ENCODE measurements at places on chromosomes 6 and 20.

GRCh38 chr6:55985309-55985708 is 109.9 kb upstream of the BMP5 start:
- no peak for DNase-seq

- no peak for DNase-seq
Observed at GRCh38 chr20:2140561-2140960, 38.9 kb downstream of the STK35 start.

GRCh38 chr20:2545594-2545993 is 9.2 kb downstream of the TMC2 start:
- DNase-seq, result no peak

GRCh38 chr6:168600381-168600780 is 159.4 kb downstream of the SMOC2 start:
- no peak for DNase-seq

GRCh38 chr20:21570285-21570992 is 56.6 kb upstream of the NKX2-2 start:
- no peak for DNase-seq

DNA sequence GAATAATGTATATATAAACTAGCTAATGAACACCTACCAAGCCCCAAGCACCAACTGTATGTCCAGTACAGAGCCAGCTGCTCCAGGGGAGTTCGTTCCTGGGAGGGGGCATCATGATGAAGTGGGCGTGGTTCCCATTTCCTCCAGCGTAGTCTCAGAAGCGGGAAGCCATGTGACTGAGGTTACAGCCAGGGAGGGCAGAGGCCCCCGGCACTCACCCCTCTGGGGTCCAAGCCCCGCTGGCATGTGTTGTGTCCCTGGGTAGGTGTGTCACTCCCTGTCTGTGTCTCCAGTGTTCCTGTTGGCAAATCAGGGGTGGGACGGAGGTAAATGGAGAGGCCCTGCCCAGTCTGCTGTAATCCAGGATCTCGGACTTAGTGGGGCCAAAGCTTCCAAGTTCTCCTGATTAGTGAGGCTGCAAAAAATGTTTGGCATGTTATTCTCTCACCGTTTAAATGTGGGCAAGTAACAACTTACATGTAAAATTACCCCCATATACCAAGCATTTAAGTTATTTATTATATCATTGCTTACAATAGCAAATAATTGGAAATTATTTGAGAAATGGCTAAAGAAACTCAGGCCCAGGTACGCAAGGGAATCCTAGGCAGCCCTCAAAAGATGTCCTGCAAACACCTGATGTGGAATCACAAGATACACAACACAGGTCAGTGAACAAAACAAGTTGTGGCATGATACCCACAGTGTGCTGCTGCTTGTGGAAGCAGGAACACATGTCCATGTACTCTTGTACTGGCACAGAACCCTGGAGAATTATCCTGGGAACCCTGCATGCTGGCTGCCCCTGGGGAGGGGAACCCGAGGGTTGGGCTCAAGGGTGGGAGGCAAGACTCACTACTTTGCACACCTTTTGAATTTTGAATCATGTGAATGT is 22.2 kb downstream of the FAM110A start:
- DNase-seq, result no peak

- DNase-seq, result no peak
Observed at GRCh38 chr20:59697068-59697467, 92.7 kb downstream of the PHACTR3 start.

- no peak for DNase-seq
Observed at GRCh38 chr20:17782768-17783167, 83.0 kb downstream of the BANF2 start.

DNA sequence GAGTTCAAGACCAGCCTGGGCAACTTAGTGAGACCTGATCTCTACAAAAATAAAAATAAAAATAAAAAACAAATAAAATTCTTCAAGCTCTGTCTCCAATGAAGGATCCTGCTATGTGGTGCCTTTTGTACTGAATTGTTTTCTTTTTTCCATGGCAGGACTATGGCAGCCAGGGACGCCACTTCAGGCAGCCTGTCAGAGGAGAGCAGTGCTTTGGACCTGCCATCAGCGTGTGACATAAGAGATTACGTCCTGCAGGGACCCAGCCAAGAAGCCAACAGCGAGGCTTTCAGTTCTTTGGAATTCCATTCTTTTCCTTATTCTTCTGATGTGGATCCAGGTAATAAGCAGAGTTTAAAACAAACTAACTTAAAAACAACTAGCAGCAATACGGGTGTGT is 22.5 kb downstream of the SHLD1 start:
- no peak for DNase-seq

DNA sequence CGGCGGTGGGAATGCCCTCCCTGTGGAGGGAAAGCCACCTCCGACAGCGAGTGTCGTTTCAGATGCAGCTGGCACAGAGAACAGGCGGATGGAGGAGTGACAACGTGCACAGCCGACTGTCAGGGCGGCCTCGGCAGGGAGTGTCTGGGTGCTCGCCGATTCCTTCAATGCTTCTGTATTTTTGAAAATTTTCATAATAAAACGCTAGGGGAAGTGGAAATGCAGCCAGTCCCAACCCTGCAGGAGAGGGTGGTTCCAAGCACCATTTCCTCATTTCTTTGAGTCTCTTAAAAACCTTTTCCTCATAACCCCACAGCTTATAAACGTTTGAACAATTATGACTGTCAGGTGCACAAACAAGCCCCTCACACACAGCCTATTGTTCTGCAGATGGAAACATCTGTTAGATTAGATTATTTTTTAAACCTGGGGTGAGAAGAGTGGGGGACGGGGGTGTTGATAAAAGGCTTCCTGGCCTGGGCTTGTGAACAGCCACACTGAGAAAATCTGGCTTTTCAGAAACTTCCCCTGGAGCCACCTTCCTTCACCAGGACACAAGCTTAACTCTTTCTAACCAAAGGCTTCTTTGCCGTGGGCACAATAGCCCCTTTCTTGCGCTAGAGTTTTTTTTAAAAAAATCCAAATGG is 228.9 kb downstream of the ANKRD60 start:
- DNase-seq, result no peak

- peak; percentile 80 for DNase-seq
Observed at GRCh38 chr6:30044630-30045029, 16.4 kb upstream of the POLR1H start.

GRCh38 chr6:133854364-133855275 is 34.3 kb upstream of the TCF21 start:
- DNase-seq, result no peak

DNA sequence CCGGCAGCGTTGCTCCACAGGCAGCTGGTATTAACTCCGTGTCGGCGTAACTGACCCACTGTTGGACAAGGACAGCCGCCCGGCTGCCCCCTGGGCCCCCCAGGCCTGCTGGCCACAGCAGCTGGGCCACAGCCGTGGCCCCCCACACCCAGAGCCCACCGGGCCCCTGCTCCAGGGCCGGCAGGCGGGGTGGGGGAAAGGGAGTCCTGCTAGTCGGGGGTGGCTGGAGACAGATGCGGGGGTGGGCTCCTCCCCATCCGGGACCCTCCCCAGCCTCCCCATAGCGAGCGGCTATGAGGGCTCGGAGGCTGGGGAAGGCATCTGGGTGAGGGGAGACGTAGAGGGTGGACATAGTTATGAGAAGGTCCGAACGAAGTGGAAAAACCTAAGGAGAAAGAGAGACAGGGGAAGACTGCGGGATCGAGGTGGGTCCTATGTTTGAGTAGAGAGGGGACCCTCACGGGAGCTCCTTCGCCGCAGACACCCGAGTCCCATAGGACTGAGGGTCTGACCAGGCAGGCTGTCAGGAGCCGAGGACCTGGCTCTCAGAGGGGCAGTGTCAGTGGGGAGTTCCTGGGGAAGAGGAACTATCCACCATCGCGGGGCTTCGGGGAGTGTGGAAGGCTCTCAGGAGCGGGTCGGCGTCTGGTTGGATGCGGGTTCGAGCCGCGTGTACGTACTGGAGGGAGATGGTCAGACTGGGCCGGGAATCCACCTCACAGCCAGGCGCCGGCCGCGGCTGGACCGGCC is 511 bp downstream of the VARS1 start:
- DNase-seq, result no peak

DNA sequence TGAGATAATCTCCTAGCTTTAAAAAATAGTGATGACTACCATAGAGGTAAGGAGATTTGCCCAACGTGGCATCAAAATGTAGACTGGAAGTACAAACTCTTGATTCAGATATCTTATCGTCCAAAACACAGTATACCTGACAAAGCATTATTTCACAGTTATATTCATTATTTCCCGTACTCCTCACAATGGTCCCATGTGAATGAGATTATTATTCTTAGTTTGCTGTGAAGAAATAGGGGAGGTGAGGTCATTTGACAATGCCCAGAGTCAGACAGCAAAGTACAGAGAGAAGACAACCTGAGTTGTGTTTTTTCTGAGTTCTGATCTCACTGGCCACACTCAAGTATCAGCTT is 1.2 kb upstream of the TFB1M start:
- DNase-seq, result no peak

DNA sequence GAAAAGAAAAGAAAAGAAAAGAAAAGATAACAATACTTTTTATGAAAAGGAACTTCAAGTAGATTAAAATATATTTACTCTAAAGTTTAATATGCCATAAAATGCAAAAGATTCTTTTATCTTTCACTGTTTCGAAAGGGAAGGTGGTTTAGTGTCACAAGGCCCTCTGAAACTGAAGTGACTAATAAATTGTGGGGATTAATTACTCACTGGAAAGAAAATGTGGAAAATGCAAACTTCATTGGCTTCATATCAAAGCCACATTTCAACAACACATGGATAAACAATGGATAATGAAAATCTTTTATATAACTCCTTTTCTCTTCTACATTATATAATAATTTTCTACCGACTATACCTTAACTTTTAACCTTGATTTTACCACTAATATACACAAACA is 320.5 kb upstream of the RSPO3 start:
- DNase-seq, result peak; percentile 59

DNA sequence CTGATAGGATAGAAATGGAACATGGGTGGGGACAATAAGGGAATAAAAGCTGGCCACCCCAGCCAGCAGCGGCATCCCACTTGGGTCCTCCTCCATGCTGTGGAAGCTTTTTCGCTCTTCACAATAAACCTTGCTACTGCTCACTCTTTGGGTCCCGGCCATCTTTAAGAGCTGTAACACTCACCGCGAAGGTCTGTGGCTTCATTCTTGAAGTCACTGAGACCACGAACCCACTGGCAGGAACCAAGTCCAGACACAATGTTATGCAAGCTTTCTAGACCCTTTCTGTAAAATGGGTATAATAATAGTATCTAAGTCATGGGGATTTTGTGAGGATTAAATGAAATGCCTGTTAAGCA is 48.9 kb upstream of the EZR start:
- DNase-seq, result no peak

GRCh38 chr6:11712760-11713159 is 65.8 kb downstream of the ADTRP start:
- peak; percentile 39 for DNase-seq

DNA sequence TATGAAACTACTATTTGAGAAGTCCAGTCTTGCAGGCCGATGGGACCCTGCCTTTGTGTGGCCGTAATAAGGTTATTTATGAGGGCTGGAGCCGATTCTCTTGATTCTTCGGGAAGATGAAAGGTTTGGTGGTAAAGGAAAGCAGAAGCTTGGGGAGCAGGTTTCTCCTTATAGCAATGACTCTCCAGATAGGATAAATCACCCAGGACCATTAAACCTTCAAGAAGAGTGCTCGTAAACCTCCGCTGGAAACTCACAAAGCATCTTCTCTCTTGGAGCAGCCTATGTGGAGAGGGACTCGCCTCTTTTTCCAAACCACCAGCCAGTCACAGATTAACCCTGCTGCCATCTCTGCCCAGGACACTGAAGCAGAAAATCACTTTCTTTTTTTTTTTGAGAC is 69.6 kb upstream of the SALL4 start:
- no peak for DNase-seq

- no peak for DNase-seq
Observed at GRCh38 chr20:1206366-1207148, 3.3 kb downstream of the C20orf202 start.
